A172 (cell line): ENCODE measurements at places on chromosomes 3 and 15. TPM values are rescaled to one million over a fixed set of nuclear protein-coding genes. Genes with fewer than 3 reads are reported as not detected.

Gene TM4SF18
- total RNA-seq, result 0.45 and 2.1 TPM in 2 replicates

Gene ZNF619
- total RNA-seq, result 4.9 and 5.1 TPM in 2 replicates

Gene IQCF2
- not detected in 2 replicates for total RNA-seq

Gene DNAJA4
- not detected in 2 replicates for total RNA-seq

Gene CYP8B1
- not detected in 2 replicates for total RNA-seq

Gene GOLGA8H
- total RNA-seq, result 0.41 and 1.6 TPM in 2 replicates

Gene REC114
- total RNA-seq, result not detected in 2 replicates

Gene CCK
- total RNA-seq, result not detected in 2 replicates

Gene PEX11A
- total RNA-seq, result 6.3 and 7.2 TPM in 2 replicates

Gene FEZF2
- total RNA-seq, result not detected in 2 replicates

Gene HTR3E
- total RNA-seq, result not detected in 2 replicates

Gene RLBP1
- total RNA-seq, result not detected in 2 replicates

Gene CYP1A2
- total RNA-seq, result not detected in 2 replicates

Gene WDR93
- total RNA-seq, result 0.17 TPM in 1 of 2 replicates, not detected in the other

Gene MYZAP
- 3.2 and 4.3 TPM in 2 replicates for total RNA-seq

Gene RETNLB
- not detected in 2 replicates for total RNA-seq
